Right ventricle myocardium superior (tissue), 1 donor: ENCODE measurements at places on chromosomes 6 and 20. TPM values are rescaled to one million over a fixed set of nuclear protein-coding genes. Genes with fewer than 3 reads are reported as not detected.

Gene ME1
- total RNA-seq = 24.7 TPM

Gene RIN2
- 52.4 TPM for total RNA-seq

GRCh38 chr6:22451962-22452361 lies 117.4 kb upstream of the HDGFL1 start:
- no peak for DNase-seq

DNA sequence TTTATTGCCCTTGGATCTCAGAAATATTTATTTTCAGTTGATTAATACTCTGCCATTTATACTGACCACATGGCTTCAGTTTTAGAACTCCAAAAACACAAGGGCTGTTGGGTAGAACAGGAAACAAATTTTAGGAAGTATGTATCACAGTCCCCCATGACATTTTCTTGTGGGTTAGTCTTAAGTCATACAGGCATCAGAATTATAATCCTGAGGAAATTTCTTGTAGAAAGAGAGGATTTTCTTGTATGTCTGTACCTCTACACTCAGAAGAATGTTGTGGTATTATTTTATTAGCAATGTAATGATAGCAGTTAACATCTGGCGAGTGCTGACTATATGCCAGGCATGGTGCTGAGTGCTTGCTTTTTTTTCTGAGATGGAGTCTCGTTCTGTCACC lies 302.9 kb downstream of the CLIC5 start:
- no peak for DNase-seq

DNA sequence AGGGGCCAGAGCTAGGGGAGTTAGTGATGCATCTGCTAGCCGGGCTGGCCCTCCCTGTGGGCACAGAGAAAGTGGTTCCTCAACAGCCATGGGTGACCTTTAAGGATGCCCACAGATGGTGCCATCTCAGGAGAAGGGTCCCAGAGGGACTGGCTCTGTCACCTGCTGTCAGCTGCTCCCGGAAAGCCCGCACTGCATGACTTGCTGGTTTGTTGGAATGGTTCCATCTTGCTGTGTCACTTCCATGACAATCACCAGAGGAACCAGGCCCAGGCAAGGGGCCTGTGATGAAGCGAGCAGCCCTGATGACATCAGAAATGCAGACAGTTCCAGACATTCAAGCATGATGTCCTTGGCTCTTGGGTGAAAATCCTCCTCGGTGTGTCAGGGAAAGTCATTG lies 125.2 kb downstream of the PHACTR3 start:
- DNase-seq = no peak

DNA sequence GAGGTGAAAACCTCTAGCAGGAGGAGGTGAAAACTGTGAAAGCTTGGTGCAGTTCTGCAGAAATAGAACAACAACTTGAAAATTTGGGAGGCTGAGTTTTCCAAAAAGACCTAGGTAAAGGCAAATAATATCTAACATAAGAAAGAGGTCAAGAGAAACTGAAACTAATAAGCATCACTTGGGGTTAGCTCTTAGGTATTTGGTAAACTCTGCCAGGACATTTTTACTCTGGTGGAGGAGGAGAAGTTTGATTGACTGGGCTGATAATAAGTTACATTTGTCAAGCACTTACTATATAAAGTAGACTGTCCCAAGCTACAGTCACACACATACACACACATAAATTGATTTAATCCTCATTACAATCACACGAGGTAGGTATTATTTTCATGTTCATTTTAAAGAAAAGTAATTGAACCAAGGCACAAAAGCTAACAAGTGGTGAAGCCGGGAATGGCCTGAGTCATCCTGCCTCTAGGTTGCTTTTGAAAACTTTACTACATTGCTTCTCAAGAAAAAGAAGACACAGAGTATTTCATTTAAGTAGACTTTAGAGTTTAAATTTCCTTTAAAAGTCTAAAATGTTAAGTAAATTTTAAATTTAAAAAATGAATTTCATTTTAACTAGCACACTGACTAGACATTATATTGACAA lies 275.5 kb downstream of the PTPRK start:
- no peak for DNase-seq

DNA sequence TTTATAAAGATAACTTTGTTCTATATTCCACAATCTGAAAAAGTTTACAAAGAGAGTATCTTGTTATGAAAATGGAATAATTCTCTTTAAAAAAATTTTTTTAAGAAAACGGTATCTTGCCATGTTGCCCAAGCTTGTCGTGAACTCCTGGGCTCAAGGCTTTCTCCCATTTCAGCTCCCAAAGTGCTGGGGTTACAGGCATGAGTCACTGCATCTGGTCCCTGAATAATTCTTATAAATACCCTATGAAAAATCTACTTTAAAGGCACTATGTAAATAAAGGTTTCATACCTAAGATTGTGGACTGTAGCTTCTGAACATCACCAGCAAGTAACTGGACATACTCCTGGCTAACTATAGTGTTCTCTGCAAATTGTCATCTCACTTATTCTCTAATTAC lies 60.3 kb downstream of the SAMD3 start:
- no peak for DNase-seq

DNA sequence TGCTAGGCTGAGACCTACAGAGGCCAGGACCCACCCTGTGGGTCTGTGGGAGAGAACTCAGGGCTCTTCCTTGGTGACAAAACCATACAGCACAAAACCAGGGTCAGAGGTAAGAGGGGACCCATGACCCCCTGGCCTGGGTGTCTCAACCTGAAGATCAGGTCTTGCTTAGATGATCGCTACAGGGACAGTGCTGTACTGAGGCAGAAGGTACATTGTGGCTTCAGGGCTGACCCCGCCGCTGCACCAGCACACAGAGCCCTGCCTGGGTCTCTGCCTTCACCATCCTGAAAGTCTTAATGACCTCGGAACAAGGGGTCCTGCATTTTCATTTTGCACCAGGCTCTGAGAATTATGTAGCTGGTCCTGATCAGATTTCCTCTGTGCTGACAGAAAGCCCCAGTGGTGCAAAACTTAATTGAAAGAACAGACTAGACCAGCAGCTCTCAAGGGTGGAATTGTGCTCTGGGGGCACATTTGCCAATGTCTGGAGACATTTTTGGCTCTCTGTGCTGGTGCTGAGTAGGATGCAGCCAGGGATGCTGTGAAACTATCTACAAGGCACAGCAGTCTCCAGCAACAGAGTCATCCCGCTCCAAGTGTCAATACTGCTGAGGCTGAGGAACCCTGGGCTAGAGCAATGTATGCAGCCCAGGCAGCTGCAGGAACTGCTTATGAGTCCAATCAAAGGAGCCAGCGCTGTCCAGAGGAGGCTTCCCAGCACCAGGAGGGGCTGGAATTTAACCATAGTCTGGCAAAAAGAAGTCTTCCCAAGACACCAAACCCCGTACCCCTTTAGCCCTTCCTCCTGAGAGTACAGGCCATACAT lies 254.9 kb downstream of the ERMARD start:
- no peak for DNase-seq

GRCh38 chr20:63567386-63568169 lies 6.5 kb downstream of the HELZ2 start:
- peak; percentile 83 for DNase-seq

DNA sequence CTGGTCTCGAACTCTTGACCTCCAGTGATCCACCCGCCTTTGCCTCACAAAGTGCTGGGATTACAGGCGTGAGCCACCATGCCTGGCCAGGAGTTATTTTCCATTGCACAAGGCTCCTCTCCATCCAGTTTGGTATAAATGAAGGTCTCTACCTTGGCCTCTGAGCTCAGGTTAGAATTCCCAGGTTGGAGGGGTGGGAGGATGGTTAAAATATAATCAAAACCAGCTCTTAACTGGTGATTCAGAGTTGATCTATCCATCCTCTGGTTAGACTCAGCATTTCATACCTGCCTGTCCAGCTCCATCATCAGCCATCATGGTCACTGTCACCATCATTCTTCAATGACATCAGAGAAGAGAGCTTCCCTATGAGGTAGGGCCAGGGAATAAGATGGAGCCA lies 2.6 kb upstream of the SLC22A7 start:
- DNase-seq = no peak
